ENCODE measurements at places on chromosomes 7 and 10.

DNA sequence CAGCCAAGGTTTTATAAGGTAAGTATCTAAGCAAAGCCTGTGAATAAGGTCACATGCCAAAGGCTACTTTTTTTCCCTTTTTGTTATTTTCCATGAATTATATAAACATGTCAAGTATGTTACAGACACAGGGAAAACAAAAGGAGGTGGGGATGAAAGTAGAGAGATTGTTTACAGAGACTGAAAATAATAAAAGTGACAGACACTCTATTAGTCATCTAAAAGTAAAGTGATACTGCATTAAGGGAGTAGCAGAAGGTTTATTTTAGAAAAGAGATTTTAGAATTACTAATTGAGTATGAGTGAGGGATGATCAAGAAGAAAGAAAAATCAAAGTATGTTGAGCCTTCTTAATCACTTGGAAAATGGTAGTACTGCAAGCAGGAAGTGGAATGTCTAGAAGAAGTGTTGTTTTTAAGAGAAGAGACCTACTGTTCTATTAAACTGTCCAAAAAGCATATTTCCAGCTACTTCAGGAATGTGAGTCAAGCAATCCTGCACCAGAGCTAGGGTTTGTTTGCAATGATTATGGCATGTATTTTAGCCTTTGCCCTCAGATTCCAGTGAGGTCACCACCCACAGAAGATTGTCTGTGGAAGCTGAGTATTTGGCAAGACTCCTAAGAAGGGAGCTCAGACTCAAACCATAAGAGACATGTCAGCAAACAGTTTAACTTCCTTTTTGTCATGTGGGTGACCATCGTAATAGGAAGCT, 177.9 kb upstream of the PLXDC2 start:
- no peak for DNase-seq

DNA sequence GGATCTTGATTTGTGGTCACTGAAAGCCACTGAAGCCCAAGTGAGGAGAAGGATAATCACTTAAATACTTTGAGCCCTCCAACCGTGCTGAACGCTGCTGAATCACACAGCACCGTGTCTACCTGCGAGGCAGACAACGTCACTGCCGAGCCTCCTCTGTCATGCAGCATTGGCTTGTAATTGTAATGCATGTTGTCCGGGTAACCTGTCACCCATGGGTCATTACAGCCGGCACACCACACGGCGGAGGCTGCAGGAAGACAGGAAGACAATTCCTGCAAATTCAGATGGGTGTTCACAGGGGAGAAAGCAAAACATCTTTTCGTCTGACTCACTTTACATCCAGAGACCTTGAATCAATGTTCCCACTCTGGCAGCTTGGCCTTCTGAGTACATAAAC, 546.1 kb upstream of the FOXK1 start:
- no peak for DNase-seq

DNA sequence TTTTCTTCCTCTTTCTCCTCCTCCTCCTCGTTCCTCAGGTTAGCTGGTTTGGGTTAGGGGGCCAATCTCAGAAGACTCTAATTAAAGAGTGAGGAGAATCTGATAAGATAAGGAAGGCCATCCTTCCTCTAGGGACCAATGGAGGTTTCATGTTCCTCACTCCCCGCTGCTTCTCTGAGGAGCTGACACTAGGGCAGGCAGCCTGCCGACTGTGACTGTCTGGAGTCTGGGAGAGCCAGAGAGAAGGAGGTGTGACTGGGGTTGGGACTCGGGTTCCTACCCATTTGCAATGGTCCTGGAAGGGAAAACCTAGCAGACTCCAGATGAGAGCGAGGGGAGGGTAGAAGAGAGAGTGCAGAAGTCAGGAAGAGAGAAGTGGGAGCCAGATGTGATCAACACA, 15.3 kb downstream of the PAX2 start:
- no peak for DNase-seq

DNA sequence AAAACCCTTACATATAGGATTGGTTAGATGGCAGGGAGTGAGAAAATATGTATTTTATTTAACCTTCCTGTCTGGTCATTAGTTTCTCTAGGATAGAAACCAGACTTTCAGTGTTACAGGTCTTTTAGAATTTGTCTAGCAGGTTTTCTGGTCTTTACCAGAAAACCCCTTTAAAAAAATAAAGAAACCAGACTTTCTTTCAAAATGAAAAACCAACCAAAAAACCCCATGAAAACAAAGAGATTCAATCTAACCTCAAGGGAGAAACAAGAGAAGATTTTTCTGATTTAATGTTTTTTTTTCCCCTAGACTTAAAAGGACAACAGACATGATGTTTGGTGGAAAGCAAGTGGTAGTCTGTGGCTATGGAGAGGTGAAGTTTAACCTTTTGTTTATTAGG, 28.7 kb upstream of the STRIP2 start:
- DNase-seq, result no peak

- no peak for DNase-seq
Observed at GRCh38 chr10:122127943-122128342, 139.0 kb downstream of the TACC2 start.

GRCh38 chr7:153381275-153382040, 621.9 kb downstream of the ACTR3B start:
- peak; percentile 17 for DNase-seq

DNA sequence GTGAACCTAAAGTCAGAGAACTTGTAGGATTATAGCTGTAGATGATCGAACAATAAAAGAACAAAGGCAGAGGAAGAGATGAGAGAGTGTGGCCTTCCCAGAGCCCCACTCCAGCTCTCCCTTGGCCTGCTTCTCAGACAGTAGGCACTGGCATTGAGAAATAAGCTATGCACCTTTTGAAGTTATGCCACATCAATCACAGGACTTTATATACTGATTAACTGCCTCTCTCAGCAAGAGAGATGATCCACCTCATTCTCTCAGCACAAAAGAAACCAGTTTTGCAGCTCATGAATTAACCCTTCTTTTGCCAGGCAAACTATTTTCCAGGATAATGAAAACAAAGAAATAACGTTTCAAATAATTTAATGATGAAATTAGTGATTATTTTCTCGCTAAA, 22.0 kb upstream of the CTTNBP2 start:
- DNase-seq, result no peak

DNA sequence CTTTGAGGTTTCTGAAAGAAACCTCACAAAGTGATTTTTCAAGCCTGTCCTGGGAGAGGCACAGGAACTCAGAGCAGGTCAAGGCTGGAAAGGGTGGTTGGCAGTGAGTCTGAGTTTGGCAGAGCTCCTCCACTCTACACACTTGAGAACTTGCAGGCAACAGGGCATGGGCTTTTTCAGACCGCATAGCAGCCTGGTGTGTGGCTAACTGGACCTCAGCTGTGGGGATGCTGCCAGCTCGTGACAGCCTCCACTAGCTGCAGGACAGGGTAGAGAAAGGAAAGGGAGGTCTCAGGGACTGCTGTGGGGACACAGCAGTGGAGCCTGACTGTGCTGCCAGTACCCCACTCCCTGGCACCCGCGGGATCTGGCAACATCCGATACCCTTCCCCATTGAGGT, 2.6 kb downstream of the CDHR1 start:
- DNase-seq, result no peak

DNA sequence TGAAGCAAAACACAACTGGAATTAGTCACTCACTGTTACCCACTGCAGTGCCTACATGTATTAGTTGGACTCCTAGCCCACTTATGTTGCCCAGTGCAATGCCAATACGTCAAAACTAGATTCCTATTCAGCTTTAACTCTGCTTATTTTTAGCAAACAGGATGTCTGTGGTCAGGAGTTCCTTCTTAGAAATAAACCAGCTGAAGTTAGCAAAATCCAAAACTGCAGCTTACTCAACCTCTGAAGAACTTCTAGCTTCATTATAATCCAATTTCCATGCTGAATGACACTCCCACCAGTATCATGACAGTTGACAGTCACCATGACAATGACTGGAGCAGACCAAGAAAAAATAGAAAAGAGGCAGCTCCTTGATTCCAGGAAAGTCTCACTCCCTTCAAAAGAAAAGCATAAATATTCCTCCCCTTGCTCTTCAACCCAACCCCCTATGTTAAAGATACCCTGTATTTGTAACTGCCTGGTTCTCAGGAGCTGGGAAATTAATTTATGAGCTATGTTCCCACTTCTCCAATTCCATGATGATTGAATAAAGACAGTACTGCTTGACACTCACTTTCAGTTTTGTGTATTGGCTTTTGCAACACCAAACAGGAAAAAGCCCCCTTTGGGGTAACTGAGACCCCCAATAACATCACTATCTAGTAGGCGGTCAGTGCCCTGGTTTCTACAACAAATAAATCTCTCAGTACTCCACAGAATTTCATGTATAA, 327.4 kb downstream of the SORCS1 start:
- DNase-seq, result peak; percentile 0

DNA sequence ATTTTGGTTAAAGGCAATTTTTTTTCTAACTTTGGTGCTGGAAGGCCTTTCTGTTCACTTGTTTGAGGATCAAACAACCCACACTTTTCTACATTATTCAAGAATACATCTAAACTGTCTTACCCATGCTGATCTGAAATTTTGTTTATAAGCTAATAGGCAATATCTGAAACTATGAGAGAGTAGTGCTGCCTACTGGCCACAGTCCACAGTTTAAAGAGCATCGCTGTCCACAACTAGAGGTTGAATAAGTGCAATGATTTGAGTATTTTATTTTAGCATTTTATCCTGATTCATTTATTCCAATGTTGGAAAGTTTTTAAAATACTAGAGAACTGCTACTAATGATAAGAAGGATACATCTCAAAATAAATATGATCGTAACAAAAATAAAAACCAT, 306.9 kb downstream of the ELMO1 start:
- DNase-seq, result no peak

DNA sequence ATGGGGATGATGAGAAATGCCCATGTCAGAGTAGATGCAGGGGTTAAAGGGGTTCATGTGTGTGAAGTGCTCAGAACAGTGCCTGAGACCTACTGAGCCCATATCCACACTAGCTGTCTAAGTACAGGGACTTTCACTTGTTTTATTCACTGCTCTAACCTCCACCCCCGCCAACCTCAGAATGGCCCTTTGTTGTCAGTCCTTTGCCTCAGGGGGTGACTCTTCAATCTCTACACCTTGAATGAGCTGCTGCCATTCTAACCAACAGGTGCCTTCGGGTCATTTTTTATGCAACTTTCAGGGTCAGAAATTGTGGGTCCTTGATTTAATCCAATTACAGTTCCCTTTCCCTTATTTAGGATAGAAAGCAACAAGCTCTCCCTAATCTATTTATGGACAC, 26.2 kb downstream of the VSTM4 start:
- no peak for DNase-seq

DNA sequence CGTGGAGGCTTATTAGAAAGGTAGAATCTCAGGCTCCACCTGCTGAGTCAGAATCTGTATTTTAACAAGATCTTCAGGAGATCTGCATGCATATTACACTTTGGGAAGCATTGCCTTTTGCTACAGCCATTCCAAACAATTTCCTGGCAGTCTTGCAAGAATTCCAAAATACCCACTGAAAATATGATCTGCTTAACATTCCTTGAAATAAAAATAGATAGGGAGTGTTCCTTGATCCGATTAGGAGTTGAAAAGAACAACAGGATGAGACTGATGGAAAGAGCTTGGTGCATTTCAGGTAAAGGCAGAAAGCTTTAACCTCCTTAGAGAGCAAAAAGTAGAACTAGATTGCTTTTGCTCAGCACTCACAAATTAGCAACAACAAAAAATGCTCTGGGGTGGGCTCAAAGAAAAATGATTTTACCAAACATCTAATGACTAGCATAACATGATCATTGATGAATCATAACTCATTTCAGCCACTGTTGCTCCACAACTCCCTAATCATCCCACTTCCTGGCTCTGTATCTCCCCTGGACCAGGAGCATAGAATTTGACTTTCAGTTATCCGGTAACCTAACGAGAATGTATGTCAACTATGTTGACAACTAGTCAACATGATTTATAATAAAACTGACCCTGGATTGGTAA, 115.2 kb downstream of the RNLS start:
- no peak for DNase-seq

GRCh38 chr10:89037096-89037495, 46.5 kb downstream of the FAS start:
- DNase-seq, result no peak

Measured in activated T-cell treated with anti-CD3 and anti-CD28 coated beads, Interleukin-2, amount 50 U/mL, for 72 hours (primary cell).